CD4-positive, alpha-beta T cell (primary cell): ENCODE measurements at places on chromosomes 1 and 21. TPM values are rescaled to one million over a fixed set of nuclear protein-coding genes. Genes with fewer than 3 reads are reported as not detected.

DNA sequence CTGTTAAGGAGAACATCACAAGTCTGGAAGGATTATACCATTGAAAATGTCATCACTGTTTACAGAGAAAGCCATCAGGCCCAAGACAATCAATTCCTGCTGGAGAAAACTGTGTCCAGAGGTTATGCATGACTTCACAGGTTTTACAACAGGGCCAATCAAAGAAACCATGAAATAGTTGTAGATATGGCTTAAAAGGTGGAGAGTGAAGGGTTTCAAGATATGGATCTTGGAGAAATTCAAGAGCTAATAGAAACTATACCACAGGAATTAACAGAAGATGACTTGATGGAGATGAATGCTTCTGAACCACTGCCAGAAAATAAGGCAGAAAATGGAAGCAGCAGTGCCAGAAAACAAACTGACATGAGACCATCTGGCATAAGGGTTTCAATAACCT is 30.2 kb downstream of the USP1 start:
- H3K4me1 ChIP-seq = no peaks in the 10 kb centered on the region
- H3K4me3 ChIP-seq = no peak overlapping the region
- no peak for DNase-seq
- H3K27me3 ChIP-seq = no peaks in the 10 kb centered on the region
- no peaks in the 10 kb centered on the region for H3K36me3 ChIP-seq

DNA sequence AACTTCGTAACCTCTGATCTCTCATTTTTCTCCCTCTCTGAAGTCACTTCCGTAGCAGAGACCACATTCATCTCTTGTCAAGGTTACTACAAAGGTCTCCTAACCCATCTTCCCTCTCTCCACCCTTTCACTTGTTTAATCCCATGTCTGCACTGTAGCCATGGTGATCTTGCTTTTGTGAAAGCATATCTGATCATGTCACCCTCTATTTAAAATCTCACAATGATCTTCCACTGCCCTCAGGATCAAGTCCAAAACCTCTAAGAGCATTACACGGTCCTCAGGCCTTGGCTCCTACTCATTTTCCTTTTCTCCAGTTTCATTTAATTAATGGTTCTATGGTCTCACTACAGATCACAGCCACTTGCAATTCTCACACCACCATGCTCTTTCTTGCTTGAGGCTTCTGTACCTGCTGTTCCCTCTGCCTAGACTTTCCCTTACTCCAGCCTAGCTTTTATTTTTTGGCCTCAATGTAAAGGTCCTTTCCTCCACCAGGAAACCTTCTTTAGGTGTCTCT is 12.1 kb downstream of the ARHGEF11 start:
- no peak overlapping the region for H3K4me3 ChIP-seq
- H3K27ac ChIP-seq = no peak overlapping the region
- H3K36me3 ChIP-seq = no peaks in the 10 kb centered on the region
- no peaks in the 10 kb centered on the region for H3K4me1 ChIP-seq

Gene GPR153
- total RNA-seq = 0.19 TPM

Gene LCE1C
- not detected for total RNA-seq
